ENCODE measurements at places on chromosomes 4 and X.
A peak's percentile ranks its signal among the peaks of the same experiment; 100 is the strongest.

- DNase-seq, result no peak
Observed at GRCh38 chr4:124932447-124932846, 219.9 kb upstream of the ANKRD50 start.

DNA sequence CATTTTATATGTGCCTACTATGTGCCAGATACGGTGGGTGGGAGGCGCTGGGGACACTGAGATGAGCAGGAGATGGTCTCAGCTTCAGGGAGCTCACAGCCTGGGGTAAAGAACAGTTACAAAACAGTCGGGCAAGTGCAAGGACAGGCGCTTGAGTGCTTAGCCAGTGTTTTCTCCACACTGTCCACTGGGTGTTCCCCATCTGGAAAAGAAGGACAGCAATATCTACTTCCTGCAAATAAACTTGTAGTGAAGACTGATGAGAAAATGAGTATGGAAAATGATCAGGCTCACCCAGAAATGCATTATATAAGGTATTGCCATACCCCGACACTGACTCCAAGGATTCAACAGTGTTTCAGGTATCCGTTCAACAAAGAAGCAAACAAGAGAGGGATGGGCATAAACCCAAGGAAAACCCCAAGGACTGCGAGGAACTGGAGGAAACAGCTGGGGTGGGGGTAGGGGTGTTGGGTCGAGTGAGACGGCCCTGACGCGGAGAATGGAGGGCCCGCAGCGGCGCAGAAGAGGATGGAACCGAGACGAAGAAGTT is 835 bp downstream of the TMEM185A start:
- no peak for DNase-seq

DNA sequence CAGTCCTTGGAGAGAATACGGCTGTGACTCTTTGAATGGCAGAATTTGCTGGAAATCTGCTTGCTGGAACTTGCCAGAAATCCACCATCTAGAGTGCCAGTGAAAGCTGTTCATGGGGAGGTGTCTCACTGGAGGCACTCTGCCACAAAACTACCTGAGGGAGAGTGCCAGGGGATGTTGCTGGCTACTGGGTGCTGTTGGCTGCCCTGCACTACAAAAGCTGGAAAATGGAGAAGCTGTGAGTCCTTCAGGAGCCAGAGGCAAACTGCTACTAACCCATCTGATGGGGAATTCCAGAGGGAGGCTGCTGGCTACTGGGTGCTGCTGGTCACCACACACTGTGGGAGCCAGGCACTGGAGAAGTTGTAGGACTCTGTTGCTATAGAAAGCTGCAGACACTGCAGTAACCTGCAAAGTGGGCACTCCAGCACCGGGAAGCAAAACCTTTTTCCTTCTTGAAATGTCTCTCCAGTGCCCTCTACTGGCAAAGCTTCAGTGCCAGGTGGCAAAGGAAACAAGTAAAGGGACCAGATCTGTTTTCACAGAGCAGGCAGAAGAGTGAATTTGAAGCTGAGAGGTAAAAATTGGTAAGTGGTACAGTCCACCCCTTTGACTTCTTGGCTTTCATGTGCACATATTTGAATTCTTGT is 47.8 kb upstream of the HSD17B10 start:
- peak; percentile 47 for DNase-seq

DNA sequence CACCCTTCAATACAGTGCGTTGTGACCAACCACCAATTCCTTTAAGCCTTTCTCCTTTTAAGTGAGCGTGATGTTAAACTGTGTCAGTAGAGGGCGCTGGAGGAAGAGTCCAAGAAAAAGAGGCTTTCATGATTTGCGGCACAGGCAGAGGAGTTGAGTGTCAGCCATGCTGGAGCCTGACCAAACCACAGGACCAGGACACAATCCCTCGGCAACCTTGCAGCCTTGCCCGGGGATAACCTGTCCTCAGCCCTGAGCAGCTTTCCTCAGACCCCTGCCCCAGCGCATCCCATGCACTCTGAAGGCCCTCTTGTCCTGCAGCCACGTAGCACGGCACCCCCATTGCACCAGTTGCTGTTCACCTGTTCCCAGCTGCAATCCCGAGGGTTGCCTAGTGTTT is 53.5 kb upstream of the SMIM31 start:
- DNase-seq, result peak; percentile 33

DNA sequence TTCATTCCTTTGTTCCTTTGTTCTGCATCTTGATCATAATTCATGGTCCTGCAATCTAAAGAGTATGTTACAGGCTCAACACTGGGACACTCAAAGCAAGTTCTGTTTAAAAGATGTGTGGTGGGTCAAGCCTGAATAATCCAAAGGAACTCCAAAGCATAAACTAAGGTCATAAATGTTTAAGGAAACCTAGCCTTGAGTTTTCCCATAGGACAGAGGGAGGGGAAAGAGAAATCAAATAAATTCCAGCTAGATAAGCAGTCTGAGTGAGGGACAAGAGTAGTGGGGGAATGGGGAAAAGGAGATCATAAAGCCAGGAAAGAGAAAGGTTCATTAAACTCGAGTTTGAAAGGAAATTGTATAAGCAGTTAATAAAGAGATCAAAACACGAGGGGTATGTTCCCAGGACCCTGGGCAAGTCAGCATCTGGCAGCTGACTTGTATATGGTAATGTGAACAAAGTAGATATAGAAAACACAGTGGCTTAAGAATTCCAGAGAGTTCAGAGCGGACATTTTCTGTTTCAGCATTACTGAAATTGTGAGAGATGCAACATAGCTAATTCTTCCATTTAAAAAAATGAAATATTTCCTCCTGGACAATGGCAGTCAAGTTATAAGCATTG is 125.8 kb upstream of the EDNRA start:
- DNase-seq, result no peak

DNA sequence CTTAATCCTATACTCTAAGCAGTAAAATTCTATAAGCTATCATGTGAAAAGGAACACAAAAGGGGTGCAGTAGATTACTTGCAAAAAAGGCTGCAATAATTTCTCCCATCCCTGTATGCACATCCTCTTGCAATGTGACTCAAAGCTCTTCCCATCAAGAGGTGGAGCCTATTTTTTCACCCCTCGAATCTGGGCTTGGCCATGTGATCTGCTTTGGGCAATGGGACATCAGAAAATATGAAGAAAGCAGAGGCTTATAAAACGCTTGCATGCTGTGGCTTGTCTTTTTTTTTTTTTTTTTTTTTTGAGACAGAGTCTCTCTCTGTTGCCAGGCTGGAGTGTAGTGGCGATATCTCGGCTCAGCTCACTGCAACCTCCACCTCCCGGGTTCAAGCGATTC is 33.0 kb downstream of the GEMIN8 start:
- DNase-seq, result no peak

DNA sequence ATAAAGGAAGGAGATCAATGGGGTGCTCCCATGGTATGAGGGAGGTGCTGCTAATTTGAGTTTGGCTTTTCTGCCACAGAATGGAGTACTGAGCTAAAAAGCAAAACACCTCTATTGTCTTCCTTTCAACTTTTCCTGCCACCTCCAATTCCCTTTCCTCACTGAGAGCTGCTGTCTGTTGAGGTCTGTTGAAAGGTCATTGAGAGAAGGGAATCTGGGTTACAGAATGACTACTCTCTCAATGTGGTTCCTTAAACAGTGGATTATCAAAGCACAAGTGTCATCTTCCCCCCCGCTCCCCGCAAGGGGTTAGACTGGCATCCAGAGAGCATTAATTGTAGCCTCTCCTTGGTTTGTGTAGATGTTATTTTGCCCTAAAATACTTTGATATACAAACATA is 10.7 kb downstream of the USP9X start:
- no peak for DNase-seq

GRCh38 chr4:123346951-123347350 is 49.6 kb upstream of the SPRY1 start:
- DNase-seq, result no peak

- no peak for DNase-seq
Observed at GRCh38 chr4:105620640-105621323, 68.4 kb downstream of the ARHGEF38 start.

DNA sequence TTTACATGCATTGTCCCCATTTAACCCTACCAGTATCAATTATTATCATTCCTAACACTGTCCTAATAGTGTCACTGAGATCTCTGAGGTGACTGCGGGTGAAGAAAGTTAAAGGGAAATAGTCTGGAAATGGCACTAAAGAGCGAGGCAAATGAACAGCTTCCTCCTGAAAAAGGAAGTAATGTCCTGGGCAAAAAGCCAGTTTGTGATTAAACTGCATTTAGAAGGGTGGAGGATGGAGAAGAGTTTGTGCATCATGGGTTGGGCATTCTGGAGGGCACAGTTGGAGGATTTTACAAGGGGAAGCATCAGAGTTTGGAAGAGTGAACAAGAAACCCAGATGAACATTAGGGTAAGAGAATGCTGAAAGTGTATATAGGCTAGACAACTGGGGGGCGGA is 60.5 kb upstream of the SLC25A4 start:
- no peak for DNase-seq

- peak; percentile 41 for DNase-seq
Observed at GRCh38 chrX:152635941-152636340, 1.8 kb upstream of the GABRQ start.

DNA sequence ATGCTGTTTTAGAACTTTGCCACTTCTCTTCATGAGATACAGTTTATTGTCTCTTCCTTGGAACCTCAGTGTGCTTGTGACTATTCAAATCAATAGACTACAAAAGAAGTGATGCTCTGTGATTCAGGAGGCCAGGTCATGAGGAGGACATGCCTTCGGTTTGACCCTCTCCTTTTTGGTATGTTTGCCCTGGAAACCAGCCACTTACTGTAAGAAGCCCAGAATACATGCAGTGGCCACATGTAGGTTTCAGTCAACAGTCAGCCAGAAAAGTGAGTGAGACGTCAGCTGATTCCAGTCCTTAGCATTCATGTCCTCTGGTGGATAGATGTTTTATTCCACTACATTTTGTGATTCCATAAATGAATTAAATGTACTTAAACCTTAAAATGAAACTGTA is 328.7 kb downstream of the PCDH18 start:
- DNase-seq, result no peak

GRCh38 chr4:154465085-154465484 is 26.5 kb downstream of the DCHS2 start:
- DNase-seq, result no peak

- DNase-seq, result no peak
Observed at GRCh38 chr4:10929818-10930217, 245.2 kb upstream of the CLNK start.

GRCh38 chr4:25271866-25272265 is 38.0 kb downstream of the PI4K2B start:
- no peak for DNase-seq

GRCh38 chr4:113555868-113556267 is 205.7 kb downstream of the CAMK2D start:
- no peak for DNase-seq

DNA sequence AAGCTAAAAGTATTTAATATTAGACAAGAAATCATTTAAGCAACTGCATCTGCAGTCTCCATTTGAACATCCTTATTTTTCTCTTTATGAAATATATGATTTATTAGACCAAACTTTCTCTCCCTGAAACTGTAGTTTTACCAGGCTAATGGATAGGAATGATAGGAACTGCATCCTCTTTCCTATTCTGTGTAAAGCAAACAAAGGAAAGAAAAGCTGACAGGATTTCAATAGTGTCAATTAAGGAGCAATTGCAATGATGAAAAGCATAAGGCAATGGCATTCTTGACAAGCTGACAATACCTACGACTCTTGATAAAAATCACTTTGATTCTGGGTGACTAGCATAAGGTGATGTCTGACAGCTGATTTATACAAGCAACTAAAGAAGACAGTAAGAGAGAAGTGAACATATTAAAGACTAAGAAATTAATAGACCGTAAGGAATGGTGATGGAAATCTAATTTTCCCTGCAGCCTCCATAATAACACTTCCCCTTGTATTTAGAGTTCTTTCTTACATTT is 502.5 kb downstream of the TECRL start:
- no peak for DNase-seq

GRCh38 chrX:91137883-91138282 is 296.8 kb upstream of the PABPC5 start:
- DNase-seq, result no peak

GRCh38 chr4:53916431-53916889 is 147.9 kb downstream of the CHIC2 start:
- DNase-seq, result no peak

DNA sequence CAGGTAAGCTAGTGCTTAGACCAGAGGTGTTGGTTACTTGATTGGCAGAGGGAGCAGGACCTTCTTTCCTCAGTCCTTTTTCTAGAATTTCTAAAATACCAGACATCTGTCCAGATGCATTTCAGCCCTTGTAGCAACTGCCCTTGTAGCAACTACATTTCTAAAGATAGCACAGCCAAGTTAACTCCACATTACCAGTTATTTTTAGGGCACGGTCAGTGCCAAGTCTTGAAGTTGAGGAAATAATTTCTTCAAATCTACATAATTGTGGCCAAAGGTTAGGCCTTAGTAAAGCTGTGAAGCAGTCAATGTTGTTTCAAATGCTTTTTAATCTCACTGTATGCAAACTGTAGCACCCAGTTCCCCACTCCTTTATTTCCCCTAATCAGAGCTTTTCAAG is 62.9 kb downstream of the MID1IP1 start:
- no peak for DNase-seq

DNA sequence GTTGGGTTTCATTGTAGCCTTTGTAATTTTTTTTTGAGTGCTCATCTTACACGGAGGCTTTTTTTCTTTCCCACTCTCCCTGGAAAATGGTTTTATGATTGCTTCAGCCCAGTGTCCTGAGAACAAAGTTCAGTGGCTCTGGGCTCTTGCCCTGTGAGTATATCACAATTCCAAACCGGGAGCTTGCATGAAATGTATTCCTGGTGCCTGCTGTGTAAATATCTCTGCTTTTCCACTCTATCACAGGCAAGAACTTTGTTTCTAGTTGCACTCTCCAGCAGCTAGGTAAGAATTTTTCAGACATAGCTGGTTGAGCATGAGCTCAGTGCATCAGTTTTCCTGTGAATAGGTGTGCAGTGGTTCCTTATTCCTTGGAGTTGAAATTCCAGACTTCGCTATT is 60.8 kb downstream of the SUPT20HL2 start:
- no peak for DNase-seq

- no peak for DNase-seq
Observed at GRCh38 chrX:30627818-30628652, 25.2 kb upstream of the GK start.

DNA sequence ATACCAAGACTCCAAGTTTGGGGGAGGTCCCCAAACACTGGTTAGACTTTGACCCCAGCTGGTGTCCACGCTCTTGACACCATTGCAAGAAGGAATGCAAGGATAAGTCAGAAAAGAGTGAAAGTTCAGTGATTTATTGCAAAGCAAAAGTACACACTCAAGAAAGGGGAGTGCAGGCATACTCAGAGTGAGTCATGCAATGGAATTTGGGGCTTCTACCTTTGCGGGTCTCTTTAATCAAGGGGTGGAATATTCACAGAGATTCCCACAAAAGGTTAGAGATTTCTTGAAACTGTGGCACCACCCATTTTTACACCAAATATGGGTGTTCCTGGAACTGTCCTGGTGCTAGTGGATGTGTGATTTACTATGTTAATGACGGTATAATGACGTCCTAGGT is 5.2 kb upstream of the SMIM10L2A start:
- no peak for DNase-seq

- DNase-seq, result no peak
Observed at GRCh38 chr4:139145552-139145932, 31.5 kb downstream of the ELF2 start.

GRCh38 chr4:5824635-5825034 is 68.3 kb downstream of the CRMP1 start:
- peak; percentile 20 for DNase-seq
